ENCODE measurements at places on chromosomes 2 and 18.

- DNase-seq, result no peak
Measured at GRCh38 chr2:228703152-228703551, 521.7 kb upstream of the SPHKAP start.

DNA sequence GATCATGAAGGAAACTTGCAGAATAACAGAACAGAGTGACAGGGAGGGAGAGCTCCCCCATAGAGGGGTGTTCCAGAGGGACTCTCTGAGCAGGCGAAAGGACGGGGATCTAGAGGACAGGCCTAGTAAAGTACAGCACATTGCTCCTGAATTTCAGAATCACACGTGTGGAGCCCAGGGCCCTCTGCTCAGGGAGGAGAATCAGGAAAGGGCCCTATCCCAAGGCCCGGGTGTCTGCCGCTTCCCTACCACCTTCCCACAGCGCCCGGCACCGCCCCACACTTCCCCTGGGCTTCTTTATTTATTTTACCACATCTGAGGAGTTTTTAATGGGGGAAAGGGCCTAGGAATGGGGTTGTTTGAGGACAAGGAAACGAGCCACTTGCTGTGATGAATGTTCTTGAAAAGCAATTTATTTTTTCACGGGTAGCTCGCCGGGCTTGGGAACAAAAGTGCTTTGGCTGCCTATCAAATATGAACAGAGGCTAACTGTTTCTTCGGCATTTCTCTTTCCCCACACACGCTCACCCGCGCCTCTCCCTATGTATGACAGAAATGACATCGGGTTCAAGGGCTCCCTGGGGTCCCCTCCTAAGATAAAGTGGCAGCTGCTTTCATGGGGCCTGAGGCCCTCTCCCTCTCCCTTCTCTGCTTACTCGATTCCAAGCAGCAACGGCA is 79.3 kb upstream of the GLI2 start:
- DNase-seq, result no peak

- peak; percentile 93 for DNase-seq
Measured at GRCh38 chr2:218896501-218897393, 16.1 kb downstream of the WNT10A start.

DNA sequence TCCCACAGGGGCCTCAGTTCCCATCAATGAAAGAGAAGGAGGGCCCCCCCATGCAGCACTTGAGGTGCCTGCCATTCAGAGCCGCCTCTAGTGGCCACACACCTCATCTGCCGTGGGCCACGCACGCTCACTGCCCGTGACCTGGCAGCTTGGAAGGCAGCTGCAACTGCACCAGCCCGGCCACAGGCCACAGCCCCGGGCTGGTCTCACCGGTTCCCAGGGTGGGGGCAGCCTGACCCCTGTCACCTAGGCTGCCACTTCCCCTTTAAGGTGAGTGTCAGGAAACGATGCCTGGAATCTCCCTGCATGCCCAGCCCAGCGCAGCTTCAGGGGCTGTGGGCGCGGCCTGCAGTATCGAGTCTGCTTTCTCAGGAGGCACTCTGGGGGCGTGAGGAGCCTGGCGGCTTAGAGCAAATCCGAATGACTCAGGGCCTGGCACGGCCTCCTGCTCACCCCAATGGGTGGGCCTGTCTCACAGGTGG is 2.6 kb downstream of the MAB21L4 start:
- peak; percentile 22 for DNase-seq

DNA sequence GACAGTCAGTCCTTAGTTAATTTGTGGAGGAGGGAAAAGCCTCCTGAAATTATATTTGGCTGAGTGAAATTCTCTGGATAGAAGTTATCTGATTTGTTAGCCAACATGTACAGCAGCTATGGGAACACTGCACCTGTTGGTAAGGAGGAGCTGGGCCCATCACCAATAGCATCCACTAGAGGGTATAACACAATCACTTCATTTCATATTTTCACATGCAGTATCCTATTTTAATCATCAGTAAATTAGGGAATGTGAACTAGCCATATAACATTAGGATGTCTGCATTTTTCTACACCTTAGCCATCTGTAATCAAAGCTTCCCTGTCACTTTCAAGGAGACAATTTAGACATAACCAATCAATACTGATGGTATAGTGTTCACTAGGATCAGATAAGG is 818.4 kb upstream of the CDH2 start:
- no peak for DNase-seq

DNA sequence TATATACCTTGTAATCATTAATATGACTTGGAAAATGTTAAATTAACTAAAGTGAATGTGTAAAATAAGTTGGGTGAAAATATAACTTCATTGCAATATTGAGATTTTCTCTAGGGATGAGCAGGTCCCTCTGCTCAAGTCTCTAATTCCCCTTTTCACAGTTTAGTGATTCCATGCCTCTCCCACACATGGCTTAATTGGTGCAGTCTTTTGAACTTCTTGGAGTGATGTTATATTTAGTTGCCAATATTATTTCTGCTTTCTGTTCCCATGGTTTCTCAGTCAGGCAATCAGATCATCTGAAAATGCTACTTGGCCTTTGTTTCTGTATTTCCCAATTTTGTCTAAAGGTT is 233.7 kb upstream of the SPOPL start:
- no peak for DNase-seq

DNA sequence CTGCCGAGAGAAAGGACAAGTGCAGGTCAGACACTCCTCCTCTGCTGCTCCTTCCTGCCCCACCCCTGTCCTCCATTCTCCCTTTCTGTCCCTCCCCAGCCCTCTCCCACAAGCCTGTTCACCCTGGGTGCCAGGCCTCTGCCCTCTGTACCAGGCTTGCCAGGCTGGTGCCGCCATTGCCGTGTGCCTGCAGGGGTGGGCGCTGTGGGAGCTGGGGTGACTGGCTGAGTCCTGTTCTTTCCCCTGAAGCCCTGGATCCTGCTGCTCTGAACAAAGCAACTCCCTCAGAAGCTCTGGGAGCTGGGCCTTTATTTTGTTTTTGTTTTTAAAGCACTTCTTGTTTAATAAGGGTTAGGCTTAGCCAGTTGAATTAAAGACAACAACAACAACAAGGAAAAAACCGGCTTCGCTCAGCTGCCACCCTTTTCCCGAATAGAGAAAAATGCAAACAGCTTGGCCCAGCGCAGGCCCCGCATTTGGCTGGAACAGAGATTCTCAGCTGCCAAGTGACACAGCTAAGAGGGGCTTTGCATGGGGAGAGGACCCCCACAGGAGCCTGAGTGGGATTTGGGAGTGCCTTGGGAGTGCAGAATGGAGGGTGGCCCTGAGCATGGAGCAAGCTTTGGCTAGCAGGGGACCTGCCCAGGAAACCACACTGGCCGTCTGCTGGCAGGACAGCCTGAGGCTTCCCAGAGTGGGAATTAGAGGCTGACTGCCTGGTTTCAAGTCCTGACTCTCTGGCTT is 9.1 kb downstream of the PCARE start:
- no peak for DNase-seq

DNA sequence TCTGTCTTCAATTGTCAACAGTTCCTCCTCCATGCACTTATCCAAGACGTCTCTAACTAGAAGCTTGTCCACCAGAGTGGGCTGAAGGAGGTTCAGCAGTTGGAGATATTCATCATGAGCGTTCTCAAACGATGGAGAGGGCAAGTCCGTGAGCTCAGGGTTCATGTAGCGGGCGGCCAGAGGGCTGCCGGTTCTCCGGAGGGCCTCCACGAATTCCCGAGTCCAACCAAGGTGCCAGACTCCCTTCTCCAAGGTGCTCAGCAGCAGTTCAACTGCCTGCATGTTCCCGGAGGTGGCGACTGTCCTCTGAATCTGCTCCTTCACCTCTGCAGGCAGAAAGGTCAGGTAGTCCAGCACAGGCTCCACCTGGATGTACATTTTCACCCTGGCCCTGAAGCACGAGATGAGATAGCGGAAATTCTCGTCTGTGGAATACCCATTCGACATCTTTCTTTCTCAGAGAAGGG is 590 bp downstream of the IFIH1 start:
- peak; percentile 27 for DNase-seq

DNA sequence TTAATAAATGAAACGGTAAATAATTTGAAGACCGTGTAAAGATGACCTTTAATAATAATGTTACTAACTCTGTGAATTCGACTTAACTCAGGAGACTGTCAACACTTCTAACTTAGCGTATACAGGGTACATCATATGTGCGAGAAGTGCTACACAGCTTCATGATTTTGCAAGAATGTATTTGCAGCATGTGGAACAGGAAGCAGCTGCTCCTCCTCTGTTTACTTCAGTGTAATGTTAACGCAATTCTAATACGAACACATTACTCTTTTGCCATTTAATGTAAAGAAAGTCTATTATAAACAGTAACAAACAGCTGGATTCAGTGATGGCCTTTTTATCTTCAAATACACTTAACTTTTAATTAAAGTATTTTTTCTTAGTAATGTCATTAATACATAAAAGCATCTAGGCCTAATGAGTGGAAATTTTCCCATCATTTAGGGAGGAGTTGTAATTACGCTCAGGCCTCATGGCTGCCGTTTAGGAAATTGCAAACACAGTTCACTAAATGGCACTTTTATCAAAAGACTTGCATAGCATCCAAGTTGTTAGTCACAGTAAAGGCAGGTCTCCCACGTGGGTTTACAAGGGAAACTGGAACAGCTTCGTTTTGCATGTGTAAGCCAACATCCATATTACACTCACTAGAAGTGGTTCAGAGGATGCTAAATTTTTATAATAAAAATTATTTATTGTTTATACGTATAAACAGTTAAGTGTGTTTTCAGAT is 635.7 kb downstream of the FBXO15 start:
- no peak for DNase-seq

GRCh38 chr18:61953641-61954040 is 60.8 kb upstream of the RNF152 start:
- DNase-seq, result no peak

- DNase-seq, result no peak
Measured at GRCh38 chr18:45730832-45731575, 7.0 kb downstream of the SLC14A1 start.

- DNase-seq, result no peak
Measured at GRCh38 chr2:19757586-19757985, 144.2 kb downstream of the TTC32 start.

- no peak for DNase-seq
Measured at GRCh38 chr2:26678035-26678434, 14.5 kb upstream of the KCNK3 start.

DNA sequence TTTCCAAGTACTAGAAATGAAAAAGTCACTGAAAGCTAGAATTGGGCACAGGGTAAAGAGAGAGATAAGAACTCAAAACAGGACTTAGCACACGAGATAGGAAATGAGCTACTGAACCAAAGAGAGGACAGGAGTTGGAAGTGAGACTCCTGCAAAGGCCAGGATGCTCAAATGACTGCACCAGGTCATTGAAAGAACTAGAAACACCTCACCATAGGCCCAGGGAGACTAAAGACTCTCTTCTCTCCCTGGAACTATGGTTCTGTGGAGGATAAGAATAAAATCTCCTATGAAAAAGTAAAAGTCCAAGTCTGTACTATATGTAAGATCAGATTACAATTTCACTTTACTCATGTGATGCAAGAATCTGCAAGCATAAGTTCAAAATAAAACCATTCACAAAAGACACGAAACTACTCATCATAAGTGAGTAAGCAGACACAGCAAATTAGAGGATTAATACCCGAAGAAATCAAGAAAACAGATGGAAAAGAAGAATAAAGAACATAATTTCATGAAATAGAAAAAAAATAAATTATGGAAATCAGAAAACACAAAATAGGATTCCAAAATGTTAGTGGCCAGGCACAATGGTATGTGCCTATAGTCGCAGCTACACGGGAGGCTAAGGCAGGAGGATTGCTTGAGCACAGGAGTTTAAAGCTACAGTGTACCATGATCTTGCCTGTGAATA is 6.5 kb downstream of the NBAS start:
- DNase-seq, result no peak

DNA sequence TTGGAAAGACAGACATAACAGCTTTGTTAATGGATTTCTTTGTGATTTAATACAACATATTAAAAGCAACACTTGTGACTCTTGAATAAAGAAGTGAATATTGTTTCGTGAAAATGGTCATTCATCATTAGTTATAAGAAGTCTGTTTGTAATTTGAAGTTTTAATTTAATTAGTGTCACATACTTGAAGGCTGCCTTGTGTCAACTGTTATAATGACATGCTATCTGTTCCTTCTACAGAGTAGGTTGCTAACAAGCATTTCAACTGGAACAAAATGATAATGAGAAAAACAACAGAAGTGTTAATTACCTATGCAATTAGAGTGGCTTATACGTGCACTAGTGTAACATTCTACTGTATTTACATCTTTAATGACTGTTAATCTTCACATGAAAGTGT is 624.7 kb downstream of the LRP1B start:
- no peak for DNase-seq

DNA sequence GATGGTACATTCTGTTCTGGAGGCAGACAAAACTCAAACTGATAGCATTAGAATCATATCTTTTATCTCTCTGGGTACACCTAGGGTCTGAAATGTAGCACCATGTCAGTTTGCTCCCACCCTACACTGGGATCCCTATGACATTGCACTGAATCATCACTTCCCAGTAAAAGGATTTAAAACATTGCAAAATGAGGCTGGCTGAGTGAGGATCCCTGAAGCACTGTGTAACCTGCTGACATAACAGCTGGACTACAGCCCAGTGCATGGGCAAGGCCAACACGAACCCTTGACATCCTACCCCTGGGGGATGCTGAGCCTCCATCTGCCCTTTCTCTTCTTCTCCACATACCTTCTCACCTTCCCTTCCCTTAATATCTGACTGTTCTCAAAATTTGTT is 253.2 kb downstream of the TTC32 start:
- no peak for DNase-seq

All from T-helper 2 cell treated with Interferon-gamma antibody and Interleukin-4, amounts not matched to agents 5 μg/mL and 100 μg/mL, for 36 hours (primary cell).